ENCODE measurements at places on chromosomes 6 and 20.

DNA sequence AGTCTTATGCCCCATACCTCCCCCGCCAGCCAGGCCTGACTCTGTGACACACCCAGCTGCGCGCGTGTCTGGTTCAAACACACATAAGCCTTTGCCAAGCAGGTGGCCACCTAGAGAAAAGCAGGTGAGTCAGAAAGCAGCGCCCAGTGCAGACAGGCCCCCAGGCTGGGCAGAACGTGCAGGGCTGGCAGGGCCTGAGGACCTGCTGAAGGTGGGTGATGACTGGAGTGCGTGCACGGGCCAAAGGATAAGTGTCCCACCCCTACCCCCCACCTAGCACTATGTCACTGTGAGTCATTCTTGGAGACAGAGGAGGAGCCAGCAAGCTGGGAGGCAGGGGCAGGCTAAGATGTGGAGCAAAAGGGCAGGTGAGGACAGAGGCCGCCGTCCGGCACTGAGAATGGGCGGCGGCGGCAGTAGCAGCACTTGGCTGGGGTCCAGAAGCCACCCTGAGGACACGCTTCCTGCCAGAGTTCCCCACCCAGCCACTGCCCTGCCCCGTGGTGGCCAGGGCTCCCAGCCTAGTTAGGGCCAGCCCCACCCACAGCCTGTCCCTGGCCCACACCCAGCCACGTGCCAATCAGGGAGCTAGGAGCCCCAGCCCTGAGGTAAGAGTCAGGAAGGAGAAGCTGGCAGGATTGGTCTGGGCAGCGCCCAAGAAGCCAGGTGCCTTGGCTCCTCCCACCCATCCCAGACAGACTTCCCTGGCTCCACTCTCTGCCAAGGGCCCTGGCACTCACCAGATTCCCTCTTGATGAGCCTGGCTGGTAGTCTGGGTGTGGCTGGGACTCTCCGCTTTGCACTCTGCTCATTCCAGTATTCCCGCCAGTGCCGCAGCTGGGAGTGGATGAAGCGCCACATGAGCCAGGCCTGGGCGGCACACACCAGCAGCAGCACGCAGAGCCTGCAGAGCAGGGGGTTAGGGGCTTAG is 72.7 kb downstream of the TRAM2 start:
- peak; percentile 77 for DNase-seq

GRCh38 chr6:27059621-27060425 is 187.7 kb upstream of the PRSS16 start:
- DNase-seq = peak; percentile 11

DNA sequence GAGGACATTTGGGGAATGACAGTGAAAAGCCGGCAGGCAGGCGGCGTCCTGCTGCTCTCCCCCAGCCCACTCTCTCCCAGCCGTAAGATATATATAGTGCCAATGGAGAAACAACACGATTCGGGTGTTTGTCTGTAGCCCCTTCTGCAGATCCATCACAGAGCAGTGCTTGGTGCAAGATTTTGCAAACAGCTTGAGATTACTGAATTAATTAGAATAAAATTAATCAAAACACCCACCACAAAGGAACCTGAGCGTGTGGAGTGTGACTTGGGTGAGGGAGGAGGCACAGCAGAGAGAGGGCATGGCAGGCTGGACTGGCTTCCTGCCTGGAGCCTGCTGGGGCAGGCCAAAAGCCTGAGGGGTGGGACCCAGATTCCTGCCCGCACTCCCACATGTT is 28.8 kb upstream of the CCDC167 start:
- no peak for DNase-seq

DNA sequence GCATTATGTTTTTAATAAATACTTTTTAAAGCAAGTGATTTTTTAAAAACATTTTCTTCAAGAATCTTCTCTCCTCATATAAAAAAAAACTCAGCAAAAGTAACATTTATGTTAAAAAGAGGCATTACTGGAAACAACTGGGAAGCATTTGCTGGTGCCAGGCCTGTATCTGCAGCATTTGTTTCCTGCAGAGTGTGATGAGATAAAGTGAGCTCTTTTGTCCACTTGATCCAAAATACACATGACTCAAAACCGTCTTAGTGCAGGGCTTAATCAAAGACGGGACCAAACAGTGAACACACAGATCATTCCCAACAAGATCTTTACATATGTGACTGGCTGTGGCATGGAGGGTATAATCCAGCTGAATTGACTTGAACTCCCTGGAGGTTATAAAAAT is 28.3 kb upstream of the RIPPLY2 start:
- no peak for DNase-seq

DNA sequence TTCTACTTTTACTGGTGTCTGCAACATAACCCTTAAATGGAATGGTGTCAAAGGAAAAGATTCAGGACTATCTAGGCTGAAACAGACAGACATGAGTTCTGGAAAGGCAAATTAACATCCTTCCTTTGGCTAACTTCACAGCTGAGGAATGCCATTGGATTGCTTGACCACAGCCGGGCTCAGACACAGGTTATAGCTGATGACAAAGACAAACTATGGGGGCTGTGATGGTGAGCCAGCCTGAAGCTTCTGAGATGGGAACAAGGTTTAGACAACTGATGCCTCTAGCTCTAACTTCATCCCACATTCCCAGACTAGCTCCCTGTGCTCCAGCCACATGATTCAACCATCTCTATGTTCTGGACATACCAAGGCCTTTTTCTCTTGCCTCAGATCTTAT is 15.3 kb downstream of the POLR1C start:
- DNase-seq = no peak

DNA sequence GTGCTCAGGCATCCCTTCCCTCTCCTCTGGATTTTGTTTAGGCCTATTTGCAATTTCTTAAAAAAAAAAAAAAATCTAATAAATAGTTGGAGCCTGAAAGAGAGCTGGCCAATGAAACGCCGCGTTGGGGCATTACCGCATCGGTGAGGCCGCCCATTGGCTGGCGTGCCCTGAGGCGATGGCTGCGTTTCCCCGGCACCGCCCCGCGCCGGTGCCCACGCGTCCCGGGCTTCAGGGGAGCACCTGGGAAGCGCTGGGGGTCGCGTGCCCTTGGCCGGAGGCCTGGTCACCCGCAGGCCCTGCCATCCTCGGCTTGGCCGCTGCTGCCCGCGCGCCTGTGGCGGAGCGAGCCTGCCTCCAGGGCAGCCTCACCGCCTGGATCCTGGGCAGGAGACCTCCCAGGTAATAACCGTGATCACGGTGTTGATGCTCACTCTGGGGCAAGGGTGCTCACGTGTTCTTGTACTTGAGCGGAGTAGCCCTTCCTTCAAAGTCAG is 155.4 kb downstream of the NRN1 start:
- peak; percentile 9 for DNase-seq

DNA sequence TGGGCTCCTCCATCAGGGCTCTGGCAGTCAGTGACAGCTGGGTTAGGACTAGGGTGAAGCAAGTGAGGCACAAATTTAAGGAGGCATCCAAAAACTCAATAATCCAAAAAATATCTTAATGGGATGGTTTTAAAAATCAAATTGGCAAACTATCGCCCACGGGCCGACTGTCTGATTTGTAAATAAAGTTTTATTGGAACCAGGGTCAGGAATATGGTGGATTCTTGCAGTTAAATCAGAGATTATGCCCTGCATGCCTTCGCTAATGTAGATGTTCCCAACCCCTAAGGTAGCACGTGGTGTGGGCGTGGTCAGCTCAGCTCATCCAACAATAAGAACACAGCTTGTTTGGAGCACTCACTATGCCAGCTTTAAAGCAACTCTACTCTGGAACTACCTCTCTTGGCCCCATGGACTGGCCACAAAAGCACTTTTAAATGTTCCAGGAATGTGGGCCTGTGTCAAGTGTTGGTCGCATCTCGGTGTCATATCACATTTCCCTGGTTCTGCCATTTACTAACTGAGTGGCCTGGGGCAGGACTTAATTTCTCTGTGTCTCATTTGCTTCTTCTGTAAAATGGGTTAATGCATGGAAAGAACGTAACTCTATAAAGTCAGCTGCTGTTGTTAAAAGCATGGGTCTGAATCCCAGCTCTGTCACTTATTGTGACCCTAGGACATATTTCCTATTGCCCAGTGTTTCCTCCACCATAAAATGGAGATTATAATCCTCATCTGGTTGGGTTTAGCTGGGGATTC is 7.0 kb downstream of the TP53RK start:
- no peak for DNase-seq

DNA sequence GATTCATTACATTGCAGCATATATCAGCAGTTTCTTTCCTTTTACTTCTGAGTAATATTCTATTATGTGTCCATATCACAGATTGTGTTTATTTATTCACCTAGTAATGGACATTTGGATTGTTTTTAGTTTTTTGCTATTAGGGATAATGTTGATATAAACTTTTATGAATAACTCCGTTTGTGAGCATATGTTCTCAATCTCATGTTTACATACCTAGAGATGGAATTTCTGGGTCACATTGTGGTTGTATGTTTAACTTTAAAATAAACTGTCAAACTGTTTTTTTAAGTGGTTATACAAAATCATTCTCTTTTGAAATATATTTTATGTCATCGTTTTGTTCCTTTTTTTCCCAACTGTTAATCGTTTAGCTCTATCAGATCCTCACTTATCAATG is 311.6 kb downstream of the MMUT start:
- peak; percentile 46 for DNase-seq

GRCh38 chr20:10619427-10619826 is 54.4 kb downstream of the JAG1 start:
- DNase-seq = peak; percentile 96

- peak; percentile 24 for DNase-seq
These were observed 47.5 kb downstream of the DSTN start for GRCh38 chr20:17617212-17617867.

- DNase-seq = peak; percentile 63
These were observed 47.3 kb downstream of the RNF217 start for GRCh38 chr6:125009578-125009977.

GRCh38 chr6:4774715-4775493 is 1.3 kb upstream of the CDYL start:
- DNase-seq = no peak

- DNase-seq = peak; percentile 34
These were observed 62.1 kb upstream of the CNKSR3 start for GRCh38 chr6:154572556-154572955.

DNA sequence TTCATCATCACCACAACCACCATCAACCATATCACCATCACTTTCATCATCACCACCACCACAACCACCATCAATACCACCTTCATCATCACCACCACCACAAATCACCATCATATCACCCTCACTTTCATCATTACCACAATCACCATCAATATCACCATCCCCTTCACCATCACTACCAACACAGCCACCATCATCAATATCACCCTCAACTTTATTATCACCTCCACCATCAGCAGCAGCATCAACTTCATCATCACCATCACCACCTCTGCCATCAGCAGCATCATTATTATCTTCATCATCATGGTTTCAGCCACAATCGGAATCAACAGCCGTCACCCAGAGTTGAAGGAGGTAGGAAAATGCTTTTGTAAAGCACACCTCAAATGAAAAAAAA is 225.7 kb upstream of the SULF2 start:
- no peak for DNase-seq

DNA sequence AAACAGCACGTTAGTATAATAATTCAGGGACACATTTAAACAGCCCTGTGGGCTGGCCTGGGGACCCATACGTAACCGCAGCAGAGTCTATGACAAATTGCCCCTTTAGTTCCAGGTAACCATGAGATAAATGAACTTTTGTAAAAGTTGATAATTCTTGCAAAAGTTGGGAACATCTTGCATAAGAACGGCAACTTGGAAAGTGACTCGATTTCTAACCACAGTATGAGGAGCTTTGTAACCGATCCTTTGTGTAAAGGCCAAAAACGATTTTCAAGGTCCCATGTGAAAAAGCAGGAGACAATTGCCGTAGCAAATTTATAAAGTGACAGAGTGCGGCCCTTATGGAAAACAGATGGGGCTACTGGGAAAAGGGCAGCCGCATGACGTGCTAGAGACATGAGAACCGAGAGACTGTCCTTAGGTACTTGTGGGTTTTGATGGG is 81.6 kb downstream of the PSMG4 start:
- no peak for DNase-seq

GRCh38 chr20:63025534-63026331 is 19.0 kb upstream of the BHLHE23 start:
- peak; percentile 52 for DNase-seq

- no peak for DNase-seq
These were observed 285.7 kb downstream of the RNF144B start for GRCh38 chr6:18672852-18673251.

GRCh38 chr20:51154708-51155690 is 132.1 kb upstream of the KCNG1 start:
- no peak for DNase-seq

- DNase-seq = peak; percentile 5
These were observed 202.6 kb upstream of the HEY2 start for GRCh38 chr6:125546841-125547251.

DNA sequence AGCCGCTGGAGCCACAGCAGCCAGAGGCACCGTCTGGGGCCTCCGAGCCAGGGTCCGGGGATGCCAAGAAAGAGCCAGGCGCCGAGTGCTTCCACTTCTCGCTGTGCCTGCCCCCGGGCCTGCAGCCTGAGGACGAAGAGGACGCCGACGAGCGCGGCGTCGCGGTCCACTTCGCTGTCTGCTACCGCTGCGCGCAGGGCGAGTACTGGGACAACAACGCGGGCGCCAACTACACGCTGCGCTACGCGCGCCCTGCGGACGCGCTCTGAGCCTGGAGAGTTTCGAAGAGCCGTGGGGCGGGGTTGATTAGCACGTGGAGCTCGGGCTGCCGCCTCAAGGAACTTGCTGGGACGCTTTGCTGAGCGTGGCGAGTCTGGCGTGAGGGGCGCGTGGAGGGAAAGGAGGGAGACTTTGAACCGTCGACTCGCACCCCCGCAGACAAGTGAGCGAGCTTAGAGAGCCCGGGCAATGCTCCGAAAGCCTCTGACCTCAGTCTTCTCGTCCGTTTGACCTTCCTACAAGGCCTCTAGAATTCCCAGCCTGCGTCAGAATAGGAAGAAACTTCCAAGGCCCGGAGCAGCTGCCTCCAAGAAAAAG is 1.3 kb downstream of the PPP1R3G start:
- DNase-seq = no peak

DNA sequence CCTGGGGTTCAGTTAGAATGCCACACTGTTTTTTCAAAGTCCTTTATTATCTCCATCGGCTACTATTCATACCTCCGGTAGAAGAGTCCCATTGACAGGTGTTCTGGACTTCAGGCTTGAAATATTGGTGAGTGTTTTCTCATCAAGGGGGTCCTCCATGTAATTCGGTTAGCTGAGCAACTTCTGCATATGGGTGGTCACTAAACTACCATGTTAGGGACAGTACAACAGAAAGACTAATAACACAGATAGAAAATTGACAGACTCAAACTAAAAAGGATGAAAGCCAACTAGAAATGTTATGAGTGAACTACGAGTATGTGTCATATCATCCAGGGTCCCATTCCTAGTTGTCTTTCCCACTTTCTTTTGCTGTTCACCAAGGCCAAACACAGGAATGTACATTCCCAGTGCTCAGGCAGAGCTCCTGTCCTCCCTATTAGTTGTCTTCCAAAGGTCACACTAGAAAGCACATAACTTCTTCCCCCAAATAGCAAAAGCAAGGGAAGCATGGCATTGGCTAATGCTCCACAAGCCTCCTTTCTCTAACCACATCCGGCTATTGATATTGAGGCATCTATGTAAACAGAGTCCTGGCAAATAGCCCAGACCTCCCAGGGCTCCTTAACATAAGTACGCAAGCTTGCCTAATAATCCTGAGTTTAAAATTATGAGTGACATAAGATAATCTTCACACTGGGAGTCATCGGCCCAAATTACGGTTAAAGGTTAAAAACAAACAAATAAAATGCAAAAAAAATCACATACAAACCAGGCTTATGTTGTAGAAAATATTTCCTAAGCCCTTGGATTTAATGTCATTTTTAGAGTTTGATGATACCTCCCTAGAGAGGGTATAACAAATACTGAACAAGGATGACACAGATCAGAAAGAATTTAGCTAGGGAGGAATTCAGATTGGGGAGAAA is 13.2 kb downstream of the CCN2 start:
- peak; percentile 97 for DNase-seq

- DNase-seq = no peak
These were observed 349.2 kb upstream of the RNF217 start for GRCh38 chr6:124613031-124613430.
